ENCODE measurements at places on chromosomes 5 and 9.

GRCh38 chr9:107367727-107368502, 84.8 kb downstream of the RAD23B start:
- DNase-seq = peak; percentile 30

DNA sequence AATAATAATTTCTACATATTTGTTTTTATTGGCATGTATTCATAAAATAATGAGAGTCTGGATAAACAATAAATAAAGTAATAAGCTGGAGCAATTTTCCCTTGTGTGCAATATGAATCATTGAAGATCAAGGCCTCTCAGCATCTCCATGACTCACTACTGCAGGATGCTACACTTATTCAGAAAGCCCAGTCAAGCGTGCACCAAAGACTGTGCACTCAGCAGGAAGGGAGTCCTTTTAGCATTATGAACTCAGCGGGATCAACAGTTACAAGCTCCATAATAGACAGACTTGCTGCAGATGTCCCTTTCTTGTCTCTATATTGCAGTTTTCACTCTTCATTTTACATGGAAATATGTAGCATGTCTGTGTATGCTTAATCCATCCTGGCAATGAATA, 485.3 kb downstream of the CDH9 start:
- DNase-seq = no peak

GRCh38 chr9:93467062-93467416, 13.7 kb upstream of the FAM120AOS start:
- DNase-seq = no peak

- DNase-seq = no peak
These were observed at the start of gene GALNT12 for GRCh38 chr9:98807070-98807813. Gene GALNT12 (plus strand): TSS chr9:98807670. CDS start chr9:98807699, 29 bp downstream.

- no peak for DNase-seq
These were observed 149.6 kb downstream of the DROSHA start for GRCh38 chr5:31382051-31382878.

- DNase-seq = no peak
These were observed 105.2 kb upstream of the IER5L start for GRCh38 chr9:129283291-129283691.

DNA sequence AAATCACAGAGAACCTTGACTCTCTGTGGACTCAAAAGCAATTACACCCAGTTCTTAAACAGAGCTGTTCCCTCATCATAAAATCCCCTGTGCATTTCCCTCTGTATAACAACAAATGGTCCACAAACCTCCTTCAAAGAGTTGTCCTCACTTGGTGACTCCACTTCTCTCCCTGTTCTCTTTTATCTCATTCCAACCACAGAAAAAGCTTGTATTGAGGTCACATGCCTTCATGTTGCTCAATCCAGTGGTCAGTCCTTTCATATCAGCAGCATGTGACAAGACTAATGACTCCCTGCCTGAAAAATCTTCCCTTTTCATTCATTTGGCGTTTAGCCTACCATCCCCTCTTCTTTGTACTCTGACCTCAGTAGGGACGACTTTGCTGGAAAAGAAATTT, 158.0 kb downstream of the DEPDC1B start:
- peak; percentile 72 for DNase-seq

GRCh38 chr5:158897444-158898160, 202.1 kb downstream of the EBF1 start:
- no peak for DNase-seq

- DNase-seq = no peak
These were observed 3.6 kb upstream of the PAX5 start for GRCh38 chr9:37037503-37038301.

DNA sequence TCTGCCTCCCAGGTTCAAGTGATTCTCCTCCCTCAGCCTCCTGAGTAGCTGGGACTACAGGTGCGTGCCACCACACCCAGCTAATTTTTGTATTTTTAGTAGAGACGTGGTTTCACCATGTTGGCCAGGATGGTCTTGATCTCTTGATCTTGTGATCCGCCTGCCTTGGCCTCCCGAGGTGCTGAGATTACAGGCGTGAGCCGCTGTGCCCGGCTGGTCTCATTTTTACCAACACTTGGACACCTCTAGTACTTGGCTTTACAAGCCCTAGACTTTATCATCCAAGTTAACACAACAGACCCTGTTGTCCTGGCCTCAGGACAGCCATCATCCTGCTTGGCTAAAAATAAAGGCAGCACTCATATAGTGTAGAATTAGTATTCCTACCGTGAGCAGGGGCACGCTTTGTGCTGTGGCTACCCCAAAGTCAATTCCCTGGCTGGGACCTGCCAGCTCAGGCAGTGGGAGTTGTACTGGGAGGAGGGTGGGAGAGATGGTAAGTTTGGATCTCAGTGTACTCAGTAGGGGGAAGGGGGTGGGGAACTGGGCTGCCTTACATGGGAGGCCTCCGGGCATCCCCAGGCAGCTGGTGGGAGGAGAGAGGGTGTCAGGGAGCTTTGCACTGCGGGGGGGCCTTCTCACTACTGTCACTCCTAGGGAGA, 6.6 kb downstream of the PDZD2 start:
- DNase-seq = no peak

- no peak for DNase-seq
These were observed 130.7 kb upstream of the TAF11L2 start for GRCh38 chr5:17367256-17367840.

GRCh38 chr5:62042007-62042406, 264.0 kb upstream of the KIF2A start:
- no peak for DNase-seq

GRCh38 chr5:42759456-42759855, 2.8 kb downstream of the CCDC152 start:
- DNase-seq = peak; percentile 33

DNA sequence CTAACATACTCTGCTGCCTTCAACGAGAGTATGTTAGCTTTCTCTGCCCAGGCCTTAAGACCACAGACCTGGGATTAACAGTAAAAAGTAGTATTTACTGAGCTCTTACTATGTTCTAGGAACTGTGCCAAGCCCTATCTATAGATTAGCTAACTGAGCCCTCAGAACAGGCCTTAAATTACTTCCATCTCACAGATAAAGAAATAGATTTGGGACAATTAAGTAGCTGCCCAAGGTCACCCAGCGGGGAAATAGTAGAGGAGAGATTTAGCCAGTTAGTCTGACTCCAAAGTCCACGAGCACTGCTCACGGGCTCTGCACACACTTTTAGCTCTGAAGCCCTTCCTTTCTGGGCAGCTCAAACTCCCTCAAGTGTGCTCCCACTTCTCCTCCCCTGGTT, 64.5 kb upstream of the EQTN start:
- no peak for DNase-seq

GRCh38 chr5:178413988-178414387, 176.2 kb downstream of the COL23A1 start:
- no peak for DNase-seq

DNA sequence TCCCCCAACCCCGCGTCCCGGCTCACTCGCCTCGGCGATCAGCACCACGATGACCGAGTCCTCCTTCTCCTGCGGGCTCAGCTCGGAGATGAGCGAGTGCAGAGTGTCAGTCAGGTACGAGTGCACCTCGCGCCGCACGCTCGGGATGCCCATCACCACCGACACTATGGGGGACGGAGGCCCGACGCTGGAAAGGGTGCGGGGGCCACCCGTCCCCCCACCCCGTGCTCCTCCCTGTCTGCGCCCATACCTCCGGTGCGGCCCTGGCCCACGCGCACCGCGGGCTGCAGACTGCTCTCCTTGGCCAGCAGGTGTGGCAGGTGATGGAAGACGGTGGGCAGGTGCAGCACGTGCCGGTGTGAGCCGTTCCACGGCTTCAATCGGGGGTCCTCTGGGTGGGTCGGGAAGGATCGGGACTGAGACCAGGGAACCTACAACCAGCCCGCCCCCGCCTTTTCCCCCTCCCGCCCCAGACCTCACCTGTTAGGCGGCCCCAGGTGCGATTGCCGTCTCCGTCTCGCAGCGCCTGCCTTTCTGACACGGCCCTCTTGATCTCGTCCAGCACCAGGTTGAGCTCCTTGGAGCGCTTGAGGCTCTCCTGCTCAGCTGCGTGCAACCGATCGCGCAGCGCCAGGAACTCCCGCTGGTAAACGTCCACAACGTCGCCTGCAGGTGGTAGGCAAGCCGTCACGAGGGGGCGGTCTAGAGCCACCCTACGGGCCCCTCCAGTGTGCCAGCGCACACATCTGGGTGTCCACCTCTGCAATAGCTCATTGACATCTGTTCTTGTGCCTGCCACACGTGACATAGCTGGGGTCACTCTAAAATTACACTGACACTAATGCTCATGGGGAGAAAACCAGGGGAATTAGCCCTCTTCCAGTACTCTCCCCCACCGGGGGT, 5.1 kb downstream of the MGAT4B start:
- peak; percentile 52 for DNase-seq

GRCh38 chr9:122329597-122329996, 41.2 kb upstream of the PTGS1 start:
- DNase-seq = no peak

DNA sequence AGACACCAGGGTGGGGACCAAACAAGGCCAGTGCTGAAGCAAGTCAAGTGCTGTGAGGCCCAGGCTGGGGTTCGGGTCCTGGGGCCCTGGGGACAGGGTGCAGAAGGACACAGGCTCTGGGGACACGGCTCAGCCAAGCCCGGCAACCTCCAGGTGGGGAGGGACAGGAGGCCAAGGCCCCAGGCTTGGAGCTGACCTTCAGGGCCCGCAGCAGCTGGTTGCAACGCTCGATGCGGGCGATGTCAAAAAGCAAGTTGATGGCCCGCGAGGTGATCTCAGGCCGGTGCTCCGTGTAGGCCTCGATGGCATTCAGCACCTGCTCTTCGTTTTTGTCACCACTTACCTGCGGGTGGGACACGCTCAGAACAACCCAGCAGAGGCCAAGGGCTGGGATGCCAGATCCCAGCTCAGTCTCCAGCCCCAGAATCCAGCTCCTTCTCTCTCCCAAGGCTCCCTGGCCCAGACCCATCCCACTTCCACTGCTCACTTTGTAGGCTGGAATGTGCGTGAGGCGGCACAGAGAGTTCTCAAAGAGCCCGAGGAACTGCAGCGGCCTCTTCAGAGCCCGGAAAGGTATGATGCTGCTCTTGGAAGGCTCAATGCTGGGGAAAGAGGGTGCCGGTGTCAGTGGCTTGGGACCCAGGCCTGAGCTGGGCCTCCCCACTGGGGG, 20.7 kb downstream of the ZER1 start:
- DNase-seq = no peak

DNA sequence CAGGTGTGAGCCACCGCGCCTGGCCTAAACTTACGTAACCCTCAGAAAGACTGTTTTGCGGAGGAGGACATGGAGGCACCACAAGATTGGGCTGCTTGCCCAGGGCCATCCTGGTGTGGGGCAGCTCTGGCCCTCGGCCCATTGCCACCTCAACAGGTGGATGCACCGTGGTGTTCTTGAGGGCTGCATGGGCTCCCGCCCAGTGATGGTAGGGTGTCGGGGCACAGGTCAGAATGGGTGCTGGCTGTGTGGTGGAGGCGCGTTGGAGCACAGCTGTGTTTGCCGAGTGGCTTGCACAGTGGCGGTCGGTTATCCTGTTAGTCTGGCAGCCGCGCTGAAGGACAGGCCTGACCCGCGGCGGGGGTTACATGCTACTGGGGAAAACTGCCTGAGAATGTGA, 196.9 kb downstream of the CACNA1B start:
- DNase-seq = no peak

GRCh38 chr9:2839040-2839439, 4.9 kb downstream of the PUM3 start:
- no peak for DNase-seq

DNA sequence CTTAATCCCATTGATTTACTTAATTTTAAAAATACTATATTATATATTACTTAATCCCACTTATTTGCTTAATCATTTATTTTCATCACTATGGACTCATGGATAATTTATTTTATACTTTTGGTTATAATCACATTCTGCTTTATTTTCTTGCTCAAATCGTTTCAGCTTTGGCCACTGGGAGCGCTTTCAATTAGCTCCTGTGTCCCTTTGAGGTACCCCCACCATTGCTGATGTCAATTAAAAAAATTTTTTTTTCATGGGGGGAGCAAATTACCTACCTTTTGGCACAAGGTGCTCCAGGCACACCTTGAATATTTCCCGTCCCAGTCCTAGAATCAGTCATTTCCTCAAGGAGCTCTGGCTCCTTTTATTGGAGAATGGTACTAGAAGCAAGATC, 1.4 kb upstream of the TRIO start:
- no peak for DNase-seq

DNA sequence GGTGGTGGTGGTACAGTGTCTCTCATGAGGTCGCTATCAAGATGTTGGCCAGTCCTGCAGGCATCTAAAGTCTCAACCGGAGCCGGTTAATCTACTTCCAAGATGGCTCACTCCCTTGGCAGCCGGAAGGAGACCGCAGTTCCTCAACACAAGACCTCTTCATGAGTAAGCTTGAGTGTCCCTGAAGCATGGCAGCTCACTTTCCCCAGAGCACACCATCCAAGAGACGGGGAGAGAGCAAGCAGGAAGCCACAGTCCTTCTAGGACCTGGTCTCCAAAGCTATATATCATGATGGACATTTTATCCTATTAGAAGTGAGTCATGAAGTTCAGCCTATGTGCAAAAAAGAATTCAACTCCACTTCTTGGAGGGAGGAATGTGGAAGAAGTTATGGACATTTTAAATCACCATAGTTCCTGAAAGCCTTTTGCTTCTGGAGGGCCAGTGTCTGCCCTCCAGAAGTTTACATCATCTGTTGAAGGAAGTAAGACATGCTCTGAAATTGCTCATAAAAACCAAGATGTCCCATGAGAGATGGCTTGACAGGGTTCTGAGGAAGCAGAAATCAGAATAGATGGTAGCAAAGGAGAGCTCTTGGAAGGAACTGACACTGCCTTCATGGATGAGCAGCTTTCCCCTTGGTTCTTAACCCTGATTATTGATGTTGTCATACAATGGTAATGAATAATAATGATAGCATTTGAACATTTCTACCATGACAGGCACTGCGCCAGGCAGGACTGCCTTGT, 21.3 kb downstream of the GALNT10 start:
- peak; percentile 81 for DNase-seq

DNA sequence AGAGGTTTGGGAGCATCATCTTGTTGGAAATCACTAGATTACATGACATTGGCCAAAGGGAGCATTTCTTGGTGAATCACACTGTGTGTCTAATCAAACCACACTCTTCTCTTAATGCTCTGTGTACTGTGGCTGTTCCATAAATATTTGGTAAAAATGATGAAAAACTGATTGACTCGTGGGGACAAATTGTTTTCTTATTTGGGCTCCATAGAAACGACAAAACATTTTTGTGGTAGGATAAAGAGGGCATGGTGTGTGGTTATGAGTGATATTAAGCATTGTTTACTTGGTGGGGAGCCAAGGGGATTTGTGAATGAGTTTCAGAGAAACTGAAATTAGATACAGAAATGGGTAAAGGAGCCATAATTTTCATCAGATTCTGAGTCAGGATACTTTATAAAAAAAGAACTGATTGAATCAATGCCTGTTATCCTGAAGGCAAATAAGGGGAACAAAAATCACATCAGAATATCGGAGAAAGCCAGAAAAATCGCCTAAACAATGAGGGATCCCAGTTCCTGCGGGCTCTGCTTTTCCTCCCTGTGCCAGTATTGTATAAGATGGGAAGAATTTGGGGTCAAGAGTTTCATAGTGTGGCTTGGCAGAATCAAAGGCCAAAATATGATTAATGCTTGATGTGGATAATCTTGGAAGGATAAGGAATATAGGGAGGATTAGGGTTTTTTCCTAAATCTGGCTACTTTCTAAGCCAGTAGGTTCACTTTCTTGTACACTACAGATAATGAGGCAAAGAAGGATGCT, 33.3 kb downstream of the FBXL7 start:
- DNase-seq = peak; percentile 56

Measured in fibroblast of skin of back (primary cell).